Activated CD4-positive, CD25-positive, alpha-beta regulatory T cell treated with anti-CD3 and anti-CD28 coated beads, Interleukin-2, amount 50 U/mL, for 24 hours (primary cell): ENCODE measurements at places on chromosomes 11 and 22.

GRCh38 chr22:47152938-47153337 lies 390.5 kb downstream of the TBC1D22A start:
- ATAC-seq = no peak

DNA sequence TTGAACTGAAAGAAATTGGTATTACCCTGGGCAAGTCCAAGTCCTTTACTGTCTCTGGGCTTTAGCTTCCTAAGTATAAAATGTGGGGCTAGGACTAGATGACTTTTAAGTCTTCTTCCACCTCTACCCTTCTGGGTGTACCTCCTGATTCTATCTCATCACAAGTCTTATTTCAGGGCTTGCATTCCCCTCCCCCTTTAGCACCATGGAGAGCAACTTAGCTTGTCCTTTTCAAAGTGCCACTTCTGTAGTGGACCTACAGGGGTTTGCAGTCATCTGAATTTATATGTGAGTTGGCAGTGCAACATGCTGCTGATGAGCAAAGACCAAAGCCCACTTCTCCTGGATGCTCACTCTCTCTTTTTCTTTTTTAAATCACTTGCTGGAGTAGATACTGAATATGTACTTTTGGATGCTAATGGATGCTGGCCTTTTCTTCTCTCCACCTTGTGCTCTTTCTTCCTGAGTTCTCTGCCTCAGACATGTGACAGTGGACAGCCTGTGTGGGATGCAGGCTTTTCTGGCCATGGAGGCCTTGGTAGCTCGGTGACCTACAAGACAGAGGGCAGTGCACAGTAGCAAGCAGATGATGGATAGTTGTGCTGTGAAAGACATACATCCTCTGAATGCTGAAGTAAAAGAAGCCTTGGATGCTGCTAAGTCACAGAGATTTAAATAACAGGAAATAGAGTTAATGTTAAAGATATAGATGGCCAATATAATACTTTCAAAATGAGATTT lies 185.0 kb downstream of the NELL1 start:
- ATAC-seq = no peak

DNA sequence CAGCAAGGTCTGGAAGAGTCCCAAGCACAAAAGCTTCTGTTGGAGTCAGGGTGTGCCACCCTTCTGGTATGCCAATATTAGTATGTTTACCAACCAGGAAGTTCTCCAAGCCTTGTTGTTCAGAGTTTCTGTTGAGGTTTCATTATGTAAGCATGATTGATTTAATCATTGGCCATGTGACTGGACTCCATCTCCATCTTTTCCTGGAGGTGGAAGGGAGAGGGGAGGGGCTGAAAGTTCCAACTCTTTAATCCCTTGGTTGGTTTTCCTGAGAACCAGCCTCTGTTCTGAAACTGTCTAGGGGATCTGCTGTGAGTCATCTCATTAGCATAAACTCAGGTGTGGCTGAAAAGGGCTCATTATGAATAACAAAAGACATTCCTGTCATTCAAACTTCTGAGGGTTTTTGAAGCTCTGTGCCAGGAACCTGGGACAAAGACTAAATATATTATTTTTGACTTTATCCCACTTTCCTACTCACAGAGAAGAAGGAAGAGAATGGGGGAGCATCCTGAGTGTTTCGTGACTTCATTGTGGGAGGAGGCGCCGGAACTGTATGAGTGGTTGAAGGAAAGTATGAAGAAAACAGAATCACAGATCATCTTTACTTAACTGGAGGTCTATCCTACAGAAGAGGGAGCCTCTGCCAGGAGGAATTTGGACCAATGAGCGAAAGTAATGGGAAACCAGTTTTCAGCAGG lies 138.2 kb downstream of the NECTIN1 start:
- no peak for ATAC-seq

DNA sequence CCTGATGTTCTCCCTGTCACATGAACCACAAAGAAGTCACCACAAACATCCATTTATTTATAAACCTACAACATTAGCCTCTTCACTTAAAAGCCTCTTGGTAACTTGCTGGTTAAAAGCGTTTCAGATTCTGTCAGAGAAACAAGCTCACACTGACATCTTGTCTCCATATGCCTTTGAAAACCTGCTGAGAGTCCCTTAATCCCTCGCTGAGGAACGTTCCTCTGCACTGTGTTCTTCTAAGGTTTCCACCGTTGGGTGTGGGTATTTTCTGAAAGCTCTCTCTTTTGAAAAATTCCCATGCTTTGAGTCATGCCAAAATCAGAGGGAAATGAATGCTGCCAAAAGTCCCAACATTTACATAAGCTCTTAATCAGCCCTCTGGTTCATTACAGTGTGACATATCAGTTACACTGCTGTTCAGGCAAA lies 149.8 kb downstream of the CCDC34 start:
- ATAC-seq = no peak
